Hepatocyte (in vitro differentiated cells): ENCODE measurements at places on chromosomes 5 and 9. TPM values are rescaled to one million over a fixed set of nuclear protein-coding genes. Genes with fewer than 3 reads are reported as not detected.

Gene PCDHGA8
- polyA plus RNA-seq = 0.28 and 0.53 TPM in 2 replicates

Gene VCAN
- 98.0 and 104 TPM in 2 replicates for polyA plus RNA-seq

Gene FAM200C
- 1.4 and 3.0 TPM in 2 replicates for polyA plus RNA-seq

Gene EEIG1
- 43.6 and 44.1 TPM in 2 replicates for polyA plus RNA-seq

Gene DBH
- 0.32 and 0.44 TPM in 2 replicates for polyA plus RNA-seq

Gene CCDC180
- 0.83 and 1.3 TPM in 2 replicates for polyA plus RNA-seq

DNA sequence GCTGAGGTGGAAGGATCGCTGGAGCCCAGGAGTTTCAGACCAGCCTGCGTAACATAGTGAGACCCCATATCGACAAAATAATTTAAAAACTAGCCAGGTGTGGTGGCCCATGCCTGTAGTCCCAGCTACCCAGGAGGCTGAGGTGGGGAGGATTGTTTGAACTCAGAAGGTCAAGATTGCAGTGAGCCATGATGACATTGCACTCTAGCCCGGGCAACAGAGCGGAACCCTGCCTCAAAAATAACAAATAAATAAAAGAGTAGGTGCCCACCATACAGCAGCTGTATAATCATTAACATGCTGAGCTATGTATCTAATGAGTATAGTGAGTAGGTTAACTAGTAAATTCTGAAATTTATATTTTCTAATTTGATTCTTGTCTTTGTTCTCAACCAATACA lies 11.0 kb upstream of the ATP6V0E1 start:
- H3K4me3 ChIP-seq = no peak overlapping the region
- H3K36me3 ChIP-seq = no peaks in the 10 kb centered on the region
- H3K27me3 ChIP-seq = no peaks in the 10 kb centered on the region
- no peak for DNase-seq
- H3K4me1 ChIP-seq = no peaks in the 10 kb centered on the region

GRCh38 chr9:1513105-1513504 lies 462.9 kb downstream of the DMRT2 start:
- DNase-seq = no peak
- no peaks in the 10 kb centered on the region for H3K27me3 ChIP-seq
- H3K4me1 ChIP-seq = no peaks in the 10 kb centered on the region
- no peaks in the 10 kb centered on the region for H3K36me3 ChIP-seq

- H3K4me3 ChIP-seq = no peak overlapping the region
- H3K27me3 ChIP-seq = no peaks in the 10 kb centered on the region
- no peaks in the 10 kb centered on the region for H3K4me1 ChIP-seq
- no peak for DNase-seq
- no peak overlapping the region for H3K27ac ChIP-seq
- H3K36me3 ChIP-seq = no peaks in the 10 kb centered on the region
Observed at GRCh38 chr9:78677326-78677725, 380.4 kb downstream of the PSAT1 start.

DNA sequence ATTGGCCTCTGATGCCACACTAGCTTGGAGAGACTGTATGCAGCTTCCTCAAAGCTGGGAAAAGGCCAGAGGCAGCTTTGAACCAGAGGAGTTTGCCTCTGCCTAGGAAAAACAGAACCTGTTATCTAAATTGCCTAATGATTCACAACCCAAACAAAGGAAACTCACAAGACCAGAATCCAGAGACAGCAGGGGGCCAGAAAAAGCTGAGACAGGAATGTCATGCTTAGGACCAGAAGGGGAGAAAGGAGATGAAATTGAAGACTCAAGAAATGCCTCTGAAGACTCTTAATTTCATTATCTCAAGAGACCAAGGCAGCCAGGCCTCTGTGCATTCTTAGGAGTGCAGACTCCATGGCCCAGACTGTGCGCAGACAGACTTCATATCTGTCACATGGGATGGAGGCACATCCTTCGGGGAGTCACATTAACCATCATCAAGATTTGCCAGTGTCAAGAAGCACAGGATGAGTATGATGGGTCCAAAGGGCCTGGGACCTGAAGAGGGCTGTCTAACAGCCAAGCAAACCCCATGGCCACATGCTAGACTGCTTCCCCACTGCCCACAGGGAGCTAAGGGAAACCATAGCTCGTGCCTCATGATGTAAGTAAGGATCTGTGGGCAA lies 57.3 kb downstream of the ARSB start:
- no peak overlapping the region for H3K4me3 ChIP-seq
- peak; percentile 58 for DNase-seq
- H3K27me3 ChIP-seq = no peaks in the 10 kb centered on the region

DNA sequence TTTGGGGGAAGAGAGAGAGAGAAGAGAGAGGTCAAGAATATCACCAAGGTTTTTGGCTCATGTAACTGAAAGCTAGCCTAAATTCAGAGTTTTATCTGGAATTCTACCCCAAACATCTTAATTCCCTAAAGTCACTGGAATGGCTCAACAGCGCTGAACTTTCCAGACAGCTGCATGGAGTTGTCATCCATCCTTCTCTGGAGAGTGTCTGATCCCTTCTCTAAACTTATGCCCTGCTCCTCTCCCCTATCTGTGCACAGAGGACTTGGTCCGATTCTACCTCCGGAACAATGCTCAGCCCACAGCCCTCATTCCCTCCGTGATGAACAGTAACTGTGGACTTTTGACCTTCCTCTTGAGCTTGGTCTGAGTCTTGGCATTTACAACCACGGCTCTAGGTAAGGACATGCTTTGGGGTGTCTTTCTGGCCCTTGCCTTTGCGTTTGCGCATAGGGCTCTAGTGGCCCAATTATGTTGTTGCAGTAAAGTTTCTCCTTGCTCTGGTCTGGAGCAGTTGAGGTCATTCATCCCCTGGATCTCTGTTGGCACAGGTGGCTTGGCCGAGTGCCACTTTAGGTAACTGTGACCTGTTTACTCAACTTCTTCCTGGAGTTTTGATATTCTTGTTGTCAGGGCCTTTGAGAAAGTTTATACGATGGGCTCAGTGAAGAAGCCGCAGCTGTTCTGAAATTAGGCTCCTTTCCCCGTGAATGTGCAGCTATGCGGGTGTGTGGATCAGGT lies 18.3 kb upstream of the CD180 start:
- H3K36me3 ChIP-seq = no peaks in the 10 kb centered on the region
- H3K4me3 ChIP-seq = no peak overlapping the region
- DNase-seq = peak; percentile 30

- H3K36me3 ChIP-seq = no peaks in the 10 kb centered on the region
- DNase-seq = peak; percentile 70
- no peak overlapping the region for H3K4me3 ChIP-seq
- no peaks in the 10 kb centered on the region for H3K27me3 ChIP-seq
- H3K4me1 ChIP-seq = peaks cover 21% of the 10 kb centered on the region
Observed at GRCh38 chr5:134626369-134627014, 6.1 kb downstream of the SAR1B start.

- H3K4me1 ChIP-seq = peaks cover 11% of the 10 kb centered on the region
- no peak for DNase-seq
- no peaks in the 10 kb centered on the region for H3K36me3 ChIP-seq
- H3K27ac ChIP-seq = peak overlapping the region; percentile 44
- H3K27me3 ChIP-seq = no peaks in the 10 kb centered on the region
Observed at GRCh38 chr5:124824637-124825158, 78.3 kb upstream of the ZNF608 start.

DNA sequence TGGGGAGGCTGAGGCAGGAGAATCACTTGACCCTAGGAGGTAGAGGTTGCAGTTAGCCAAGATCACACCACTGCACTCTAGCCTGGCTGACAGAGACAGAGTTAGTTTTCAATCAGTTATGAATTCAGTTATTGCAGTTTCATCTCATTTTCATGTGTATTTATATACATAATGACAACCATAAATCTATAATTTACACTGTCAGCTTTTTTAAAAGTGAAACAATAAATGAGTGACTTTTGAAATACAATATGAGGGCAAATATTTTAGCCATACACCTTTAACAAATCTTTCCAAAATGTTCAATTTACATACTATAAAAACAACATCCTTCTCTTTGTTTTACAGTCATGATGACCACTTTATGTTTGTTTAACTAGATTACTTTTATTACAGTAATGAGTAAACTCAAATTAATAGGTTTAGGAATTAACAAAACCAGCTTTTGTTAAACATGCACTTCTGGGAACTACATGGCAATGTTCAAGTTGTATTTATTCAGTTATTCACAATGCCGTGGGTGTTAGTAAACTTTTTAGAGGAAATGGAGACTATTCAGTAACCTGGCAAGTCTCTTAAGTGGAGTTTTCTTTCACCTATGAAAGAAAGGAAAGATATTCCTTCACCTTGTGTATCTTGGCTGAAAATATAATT lies 12.7 kb downstream of the TYRP1 start:
- no peak overlapping the region for H3K27ac ChIP-seq
- H3K27me3 ChIP-seq = no peaks in the 10 kb centered on the region

DNA sequence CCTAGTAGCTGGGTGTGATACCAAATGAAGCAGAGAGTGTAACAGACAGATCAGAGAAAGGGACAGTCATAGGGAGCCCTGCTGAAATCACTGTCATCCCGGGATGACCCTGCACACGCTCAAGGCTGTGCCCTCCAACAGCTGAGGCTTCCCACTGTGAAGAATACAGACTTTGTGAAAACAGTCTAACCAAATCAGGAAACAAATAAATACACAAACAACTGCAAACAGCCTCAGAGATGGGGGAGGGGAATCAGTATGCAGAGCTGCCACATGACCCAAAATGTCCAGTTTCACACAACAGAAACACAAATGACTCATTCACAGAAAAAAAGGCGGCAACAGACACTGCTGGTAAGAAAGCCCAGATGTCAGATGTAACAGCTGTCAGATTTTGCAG lies 101.9 kb downstream of the ADAMTS2 start:
- DNase-seq = peak; percentile 46
- H3K4me3 ChIP-seq = no peak overlapping the region
- H3K36me3 ChIP-seq = no peaks in the 10 kb centered on the region
- H3K27me3 ChIP-seq = no peaks in the 10 kb centered on the region
- H3K4me1 ChIP-seq = peaks cover 3% of the 10 kb centered on the region

GRCh38 chr9:119698535-119698934 lies 329.3 kb upstream of the BRINP1 start:
- no peaks in the 10 kb centered on the region for H3K4me1 ChIP-seq
- no peak overlapping the region for H3K27ac ChIP-seq
- H3K4me3 ChIP-seq = no peak overlapping the region
- no peaks in the 10 kb centered on the region for H3K36me3 ChIP-seq

DNA sequence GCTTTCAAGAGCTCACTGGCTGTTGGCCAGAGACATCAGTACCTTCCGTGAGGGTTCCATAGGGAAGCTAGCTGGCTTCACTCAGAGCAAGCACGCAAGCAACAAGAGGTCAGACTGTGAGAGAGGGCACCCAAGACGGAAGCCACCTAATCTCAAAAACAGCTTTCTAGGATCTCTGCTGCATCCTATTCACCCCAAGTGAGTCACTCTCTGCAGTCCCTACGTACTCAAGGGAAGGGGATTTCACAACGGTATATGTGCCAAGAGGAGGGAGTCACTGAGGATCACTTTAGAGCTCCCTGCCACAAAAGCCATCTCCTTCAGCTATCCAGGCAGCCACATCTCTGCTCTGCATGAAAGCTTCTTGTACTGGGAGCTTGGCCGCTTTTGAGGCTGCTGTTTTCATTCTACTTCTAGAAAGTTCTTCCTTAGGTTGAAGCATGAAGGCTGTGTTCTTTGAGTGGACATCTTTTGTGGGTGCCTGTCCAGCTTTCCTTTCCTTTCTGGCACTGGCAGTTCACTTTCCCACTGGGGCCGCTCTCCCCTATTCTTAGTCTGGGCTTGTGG lies 249.5 kb downstream of the MAN2A1 start:
- no peaks in the 10 kb centered on the region for H3K4me1 ChIP-seq
- H3K27ac ChIP-seq = no peak overlapping the region
- H3K36me3 ChIP-seq = no peaks in the 10 kb centered on the region
- DNase-seq = no peak
- H3K4me3 ChIP-seq = no peak overlapping the region

GRCh38 chr5:68290847-68291246 lies 75.3 kb downstream of the PIK3R1 start:
- peak overlapping the region; percentile 93 for H3K27ac ChIP-seq
- no peak overlapping the region for H3K4me3 ChIP-seq
- H3K4me1 ChIP-seq = peaks cover 39% of the 10 kb centered on the region
- DNase-seq = no peak

GRCh38 chr9:70924895-70925547 lies 196.4 kb downstream of the TRPM3 start:
- H3K4me1 ChIP-seq = no peaks in the 10 kb centered on the region
- no peaks in the 10 kb centered on the region for H3K27me3 ChIP-seq
- H3K4me3 ChIP-seq = no peak overlapping the region
- peak; percentile 76 for DNase-seq
- no peaks in the 10 kb centered on the region for H3K36me3 ChIP-seq

GRCh38 chr5:137761566-137761965 lies 7.4 kb upstream of the HNRNPA0 start:
- H3K4me3 ChIP-seq = no peak overlapping the region
- DNase-seq = no peak
- H3K27me3 ChIP-seq = no peaks in the 10 kb centered on the region
- H3K4me1 ChIP-seq = no peaks in the 10 kb centered on the region

DNA sequence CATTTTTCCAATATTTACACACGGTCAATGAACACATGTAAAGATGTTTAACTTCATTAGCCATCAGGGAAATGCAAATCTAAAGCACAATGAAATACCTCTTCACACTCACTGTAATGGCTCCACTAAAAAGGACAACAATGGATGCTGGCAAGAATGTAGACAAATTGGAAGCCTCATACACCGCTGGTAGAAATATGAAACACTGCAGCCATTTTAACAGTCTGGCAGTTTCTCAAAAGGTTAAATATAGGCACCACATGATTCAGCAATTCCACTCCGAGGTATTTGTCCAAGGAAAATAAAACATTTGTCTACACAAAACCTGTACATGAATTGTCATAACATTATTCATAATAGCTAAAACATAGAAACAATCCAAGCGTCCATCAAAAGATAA lies 20.0 kb downstream of the RNF145 start:
- H3K36me3 ChIP-seq = no peaks in the 10 kb centered on the region
- H3K4me3 ChIP-seq = no peak overlapping the region
- no peak for DNase-seq
- no peaks in the 10 kb centered on the region for H3K27me3 ChIP-seq

- no peak for DNase-seq
- H3K36me3 ChIP-seq = no peaks in the 10 kb centered on the region
- H3K4me1 ChIP-seq = no peaks in the 10 kb centered on the region
- H3K27ac ChIP-seq = no peak overlapping the region
Observed at GRCh38 chr5:174760721-174761120, 36.3 kb downstream of the MSX2 start.

DNA sequence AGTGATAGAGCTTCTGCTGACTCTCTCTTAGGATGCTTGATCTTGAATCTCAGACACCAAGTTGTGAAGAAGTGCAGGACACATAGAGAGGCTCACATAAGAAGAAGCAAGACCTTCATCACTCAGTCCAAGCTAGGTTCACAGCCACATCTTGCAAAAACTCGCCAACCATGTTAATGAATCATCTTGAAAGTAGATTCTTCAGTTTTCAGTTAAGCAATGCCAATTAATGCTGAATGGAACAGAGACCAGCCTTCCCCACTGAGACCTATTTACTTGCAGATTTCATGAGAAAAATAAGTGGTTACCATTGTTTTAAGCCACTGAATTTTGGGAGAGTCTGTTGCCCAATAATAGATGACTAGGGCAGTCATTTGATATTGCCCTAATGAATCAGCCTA lies 217.7 kb upstream of the EDIL3 start:
- no peak overlapping the region for H3K4me3 ChIP-seq
- H3K36me3 ChIP-seq = no peaks in the 10 kb centered on the region
- H3K27me3 ChIP-seq = no peaks in the 10 kb centered on the region

GRCh38 chr5:35921930-35922329 lies 16.5 kb downstream of the CAPSL start:
- DNase-seq = no peak
- peaks cover 17% of the 10 kb centered on the region for H3K27me3 ChIP-seq
- no peaks in the 10 kb centered on the region for H3K36me3 ChIP-seq
- H3K4me3 ChIP-seq = no peak overlapping the region
- H3K4me1 ChIP-seq = no peaks in the 10 kb centered on the region
- H3K27ac ChIP-seq = no peak overlapping the region
